ENCODE measurements at places on chromosomes 5 and 9. TPM values are rescaled to one million over a fixed set of nuclear protein-coding genes. Genes with fewer than 3 reads are reported as not detected.

GRCh38 chr5:115087951-115088350 is 81.8 kb downstream of the TRIM36 start:
- no peak for DNase-seq

Gene SPINK1
- total RNA-seq = 3,409 TPM

Gene HTR4
- total RNA-seq = not detected

DNA sequence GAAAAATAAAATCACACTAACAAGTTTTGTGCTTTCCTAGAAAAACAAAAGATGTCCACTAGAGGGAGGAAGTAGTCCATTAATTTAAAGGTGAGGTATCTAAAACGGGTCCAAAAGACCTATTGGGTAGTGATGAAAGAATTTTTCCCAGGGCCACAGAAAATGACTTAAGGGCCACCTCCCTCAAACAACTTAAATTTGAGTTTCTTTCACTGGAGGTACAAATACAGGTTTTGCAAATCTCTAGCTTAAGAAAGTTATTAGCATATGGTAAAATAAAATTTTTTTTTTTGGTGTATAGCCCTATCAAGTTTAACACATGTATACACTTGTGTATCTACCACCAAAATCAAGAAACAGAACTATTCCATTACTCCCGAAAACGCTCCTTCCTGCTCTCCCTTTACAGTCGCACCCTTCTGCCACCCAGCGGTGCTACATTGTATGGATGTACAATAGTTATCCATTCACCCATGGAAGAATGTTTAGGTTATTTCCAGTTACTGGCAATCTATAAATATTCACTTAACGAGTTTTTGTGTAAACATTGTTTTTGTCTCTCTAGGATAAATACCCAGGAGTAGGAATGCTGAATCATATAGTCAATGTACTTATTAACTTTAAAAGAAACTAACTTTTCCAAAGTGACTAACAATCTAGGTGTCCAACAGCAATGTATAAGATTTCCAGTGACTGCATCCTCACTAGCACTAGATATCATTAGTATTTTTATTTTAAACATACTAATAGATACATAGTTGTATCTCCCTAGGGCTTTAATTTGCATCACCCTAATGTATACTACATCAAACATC is 21.9 kb downstream of the DEPDC1B start:
- no peak for DNase-seq

GRCh38 chr5:52758014-52758413 is 29.7 kb upstream of the ITGA1 start:
- no peak for DNase-seq

DNA sequence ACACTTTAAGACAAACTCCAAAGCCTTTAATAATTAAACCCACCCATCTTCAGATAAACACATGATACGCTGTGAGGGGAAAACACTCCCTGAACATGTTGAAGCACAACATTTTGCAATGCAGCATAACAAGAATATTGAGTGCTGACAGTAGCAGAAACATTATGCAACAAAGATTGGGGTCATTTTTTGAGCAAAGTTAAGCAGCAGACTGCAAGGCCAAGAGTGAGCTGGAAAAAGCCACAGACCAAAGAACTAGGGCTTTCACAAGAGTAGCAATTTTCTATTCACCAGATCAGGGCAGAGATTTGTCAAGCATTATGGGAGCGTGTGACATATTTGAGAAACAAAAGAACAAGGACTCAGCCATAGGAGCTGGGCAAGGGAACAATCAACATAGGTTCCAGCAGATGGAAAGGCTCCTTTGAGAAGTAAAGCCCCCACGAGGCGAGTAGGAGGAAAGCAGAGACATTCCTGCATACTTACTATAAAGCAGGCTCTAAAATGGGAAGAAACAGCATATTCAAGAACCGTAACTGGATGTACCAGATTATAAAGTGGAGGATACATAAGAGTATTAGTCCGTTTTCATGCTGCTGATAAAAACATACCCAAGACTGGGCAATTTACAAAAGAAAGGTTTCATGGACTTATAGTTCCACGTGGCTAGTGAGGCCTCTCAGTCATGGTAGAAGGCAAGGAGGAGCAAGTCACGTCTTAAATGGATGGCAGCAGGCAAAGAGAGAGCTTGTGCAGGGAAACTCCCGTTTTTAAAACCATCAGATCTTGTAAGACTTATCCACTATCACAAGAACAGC is 4.8 kb upstream of the TTC23L start:
- no peak for DNase-seq

Gene SEMA5A
- total RNA-seq = 4.3 TPM

- DNase-seq = no peak
Observed at GRCh38 chr5:147675168-147675567, 107.4 kb downstream of the JAKMIP2 start.

GRCh38 chr5:5025774-5026408 is 114.2 kb upstream of the ADAMTS16 start:
- DNase-seq = no peak

Gene TAF1L
- not detected for total RNA-seq

- no peak for DNase-seq
Observed at GRCh38 chr5:134227259-134227658, 1.4 kb upstream of the PPP2CA start.

Gene PRDM12
- not detected for total RNA-seq

Measured in progenitor cell of endocrine pancreas (in vitro differentiated cells).